ENCODE measurements at places on chromosomes 1 and 21.
A peak's percentile ranks its signal among the peaks of the same experiment; 100 is the strongest.

DNA sequence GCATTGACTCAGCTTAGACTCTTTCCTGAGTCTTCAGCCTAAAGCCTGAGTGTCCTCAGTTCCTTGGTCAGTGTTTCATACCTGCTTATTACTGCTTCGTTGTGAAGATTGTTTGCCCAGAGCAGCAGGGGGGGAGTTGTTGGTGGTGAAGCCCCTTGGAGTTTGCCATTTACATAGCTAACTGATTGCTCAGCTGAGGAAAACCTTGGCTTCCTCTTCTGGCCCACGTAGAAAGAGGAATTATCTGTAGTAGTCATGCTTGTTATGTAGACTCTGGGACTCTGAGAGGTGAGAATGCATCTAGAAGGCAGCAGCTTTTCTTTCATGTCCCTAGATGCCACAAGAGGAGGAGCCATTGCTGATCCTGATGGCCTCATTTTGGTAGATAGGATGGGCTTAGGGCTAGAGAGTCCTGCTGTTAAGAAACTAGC lies 125.9 kb downstream of the MAST2 start:
- peak; percentile 47 for DNase-seq

- no peak for DNase-seq
These were observed 237.1 kb upstream of the ADGRL2 start for GRCh38 chr1:81563632-81564031.

- no peak for DNase-seq
These were observed 34.1 kb downstream of the BMP8A start for GRCh38 chr1:39525366-39526165.

GRCh38 chr1:9849691-9850441 lies 26.1 kb upstream of the CLSTN1 start:
- no peak for DNase-seq

DNA sequence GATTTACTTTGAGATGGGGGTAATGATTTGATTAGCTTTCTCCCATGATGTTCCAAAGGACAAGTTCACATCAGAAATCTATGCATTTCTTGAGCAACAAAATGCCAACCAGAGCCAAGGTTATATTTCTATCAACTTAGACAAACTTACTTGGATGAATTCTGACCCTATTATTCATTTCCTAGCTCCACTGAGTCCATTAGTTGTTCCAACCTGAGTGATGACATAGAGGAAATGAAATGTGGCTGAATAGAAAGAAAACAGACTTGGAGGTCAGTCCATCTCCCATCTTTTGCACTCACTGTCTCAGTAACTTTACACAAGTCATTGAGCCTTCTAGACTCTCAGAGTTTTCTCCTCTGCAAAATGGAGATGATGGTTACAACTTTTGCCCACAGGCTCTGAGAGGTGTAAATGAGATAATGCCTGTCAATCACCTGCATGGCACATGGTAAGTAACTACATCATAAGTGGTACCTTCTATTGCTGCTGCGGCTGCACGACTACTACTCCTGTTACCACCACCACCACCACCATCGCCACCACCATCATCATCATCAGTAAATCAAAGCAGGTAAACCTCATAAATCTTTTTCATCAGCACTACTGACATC lies 98.2 kb downstream of the PTPN14 start:
- peak; percentile 70 for DNase-seq

DNA sequence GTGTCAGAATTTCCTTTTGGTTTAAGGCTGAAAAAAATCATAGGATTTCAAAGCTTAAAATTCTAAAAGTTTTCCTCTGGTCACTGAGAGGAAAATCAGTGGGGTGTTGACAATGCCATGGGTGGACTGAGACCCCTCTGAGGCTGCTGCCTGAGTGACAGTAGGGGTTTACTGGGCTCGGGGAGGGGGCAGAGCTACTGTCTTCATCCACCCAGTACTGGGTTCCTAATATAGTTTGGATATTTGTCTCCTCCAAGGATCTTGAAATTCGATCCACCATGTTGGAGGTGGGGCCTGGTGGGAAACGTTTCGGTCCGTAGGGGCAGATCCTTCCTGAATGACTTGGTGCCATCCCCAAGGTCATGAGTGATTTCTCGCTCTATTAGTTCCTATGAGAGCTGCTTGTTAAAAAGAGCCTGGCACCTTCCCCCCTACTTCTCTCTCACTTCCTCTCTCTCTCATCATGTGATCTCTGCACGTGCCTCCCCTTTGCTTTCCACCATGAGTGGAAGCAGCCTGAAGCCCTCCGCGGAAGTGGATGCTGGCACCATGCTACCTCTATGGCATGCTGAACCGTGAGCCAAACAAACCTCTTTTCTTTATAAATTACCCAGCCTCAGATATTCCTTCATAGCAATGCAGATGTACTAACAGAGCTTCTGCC lies 72.3 kb downstream of the MAP10 start:
- DNase-seq, result no peak

DNA sequence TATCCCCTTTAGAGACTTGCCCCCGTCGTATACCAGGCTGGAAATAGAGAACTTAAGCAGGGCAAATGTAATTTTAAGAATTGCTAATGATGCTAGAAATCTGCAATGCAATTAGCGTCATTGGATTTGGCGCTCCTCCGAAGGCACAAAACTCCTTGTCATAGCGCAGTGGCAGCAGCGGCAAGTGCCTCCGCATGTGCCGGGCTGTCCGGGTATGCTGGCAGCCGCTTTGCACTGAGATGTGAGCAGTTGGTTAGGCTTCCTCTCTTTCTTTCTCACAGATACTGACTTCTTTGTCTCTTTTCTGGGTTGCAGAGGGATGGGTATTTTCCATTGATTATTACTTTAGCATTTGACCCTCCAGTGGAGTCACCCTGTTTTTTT lies 193.4 kb upstream of the LMO4 start:
- no peak for DNase-seq

DNA sequence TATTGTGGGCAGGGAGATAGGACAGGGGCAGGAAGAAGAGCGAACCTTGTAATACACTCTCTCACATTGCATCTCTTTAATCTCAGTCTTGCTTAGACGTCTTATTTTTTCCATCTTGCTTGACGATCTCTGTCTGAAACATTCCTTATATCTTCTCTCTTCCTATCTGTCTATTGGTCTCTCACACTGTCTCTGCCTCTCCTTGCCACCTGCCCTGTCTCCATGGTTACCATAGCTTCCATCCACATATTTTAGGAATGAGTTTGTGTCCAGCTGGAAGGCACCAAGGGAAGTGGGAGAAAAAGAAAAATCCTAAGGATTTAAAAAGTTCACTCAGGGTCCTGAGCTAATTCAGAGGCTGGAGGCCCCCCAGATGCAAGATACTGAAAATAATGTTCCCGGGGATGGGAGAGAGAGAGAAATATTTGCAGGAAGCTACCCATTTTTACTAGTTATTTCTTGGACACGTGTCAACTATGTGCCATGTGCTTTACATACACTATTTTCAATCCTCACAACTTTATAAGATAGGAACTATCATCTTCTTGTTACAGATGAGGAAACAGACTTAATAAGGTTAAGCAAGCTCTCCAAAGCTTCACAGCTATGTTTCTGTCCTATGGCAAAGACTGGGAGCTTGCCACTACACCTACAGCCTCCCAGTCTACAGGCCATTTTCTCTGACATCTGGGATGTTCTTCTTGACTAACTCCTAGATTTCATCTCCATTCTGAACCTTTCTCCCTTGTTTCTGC lies 933 bp downstream of the ANKRD34A start:
- peak; percentile 33 for DNase-seq

DNA sequence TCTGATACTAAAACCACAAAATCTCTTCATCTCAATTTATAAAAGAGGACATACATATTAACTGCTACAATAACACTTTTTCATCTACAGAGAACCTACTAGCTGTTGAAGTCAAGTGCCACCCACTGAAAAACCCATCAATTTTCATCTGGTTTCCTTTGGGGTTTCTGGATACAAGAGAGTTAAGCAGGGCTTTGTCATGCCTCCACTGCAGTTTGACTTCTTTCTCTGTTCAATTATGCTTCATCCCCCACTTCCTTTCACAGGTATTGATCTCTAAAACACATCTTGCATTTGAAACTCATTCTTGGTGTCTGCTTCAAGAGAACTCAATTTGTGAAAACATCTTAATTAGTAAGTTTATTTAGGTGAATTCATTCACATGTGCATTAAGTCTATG lies 60.5 kb upstream of the ANGPTL3 start:
- no peak for DNase-seq

DNA sequence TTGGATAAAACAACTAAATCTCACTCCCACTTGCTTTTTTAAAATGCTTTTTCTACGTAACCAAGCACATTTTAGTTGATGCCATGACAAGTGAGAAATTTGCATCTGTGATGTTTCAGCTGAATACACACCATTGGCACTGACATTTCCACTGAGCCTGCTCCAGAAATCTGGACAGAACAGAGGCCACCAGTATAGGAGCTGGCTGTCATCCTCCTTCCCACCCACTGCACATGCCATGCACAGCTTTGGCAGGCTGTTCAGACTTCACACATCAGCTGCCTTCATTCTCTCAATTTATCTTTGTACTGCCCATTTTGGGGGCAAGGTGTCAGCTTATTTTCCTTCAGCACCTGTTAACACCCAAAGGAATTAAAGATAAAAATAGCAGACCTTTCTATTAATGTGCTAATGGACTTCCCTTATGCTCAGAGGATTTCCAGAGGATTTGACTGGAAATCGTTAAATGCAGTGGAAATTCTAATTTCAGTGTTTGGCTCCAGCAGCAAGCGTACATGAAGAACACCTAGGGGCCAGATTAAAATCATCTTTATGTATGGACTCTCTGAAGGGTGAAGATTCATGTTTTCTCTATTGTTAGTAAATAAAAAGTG lies 12.9 kb upstream of the PODN start:
- DNase-seq, result peak; percentile 14

DNA sequence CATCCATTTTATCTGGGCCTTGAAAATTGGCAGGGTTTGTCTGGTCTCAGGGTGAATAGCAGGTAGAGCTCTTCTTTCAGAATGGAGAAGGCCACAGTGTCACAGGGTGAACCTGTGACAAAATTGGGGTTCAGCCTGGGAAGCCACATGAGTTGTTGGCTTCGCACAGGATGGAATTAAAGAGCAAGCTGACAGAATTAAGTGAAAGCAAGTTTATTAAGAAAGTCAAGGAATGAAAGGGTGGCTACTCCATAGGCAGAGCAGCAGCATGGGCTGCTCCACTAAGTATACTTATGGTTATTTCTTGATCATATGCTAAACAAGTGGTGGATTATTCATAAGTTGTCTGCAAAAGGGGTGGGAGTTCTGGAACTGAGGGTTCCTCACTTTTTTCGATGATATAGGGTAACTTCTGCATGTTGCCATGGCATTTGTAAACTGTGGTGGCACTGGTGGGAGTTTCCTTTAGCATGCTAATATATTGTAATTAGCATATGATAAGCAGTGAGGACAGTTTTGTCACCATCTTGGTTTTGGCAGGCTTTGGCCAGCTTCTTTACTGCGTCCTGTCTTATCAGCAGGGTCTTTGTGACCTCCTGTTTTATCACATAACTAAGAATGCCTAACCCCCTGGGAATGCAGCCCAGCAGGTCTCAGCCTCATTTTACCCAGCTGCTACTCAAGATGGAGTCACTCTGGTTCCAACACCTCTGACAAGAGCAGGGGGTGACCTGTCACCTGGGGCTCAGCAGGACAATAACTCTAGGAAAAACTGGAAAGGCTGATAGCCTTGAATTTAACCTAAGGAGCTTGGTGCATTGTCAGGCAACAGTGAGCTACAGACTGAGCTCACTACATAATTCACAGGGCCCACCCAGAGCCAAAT lies 5.1 kb downstream of the IFNAR2 start:
- DNase-seq, result no peak

DNA sequence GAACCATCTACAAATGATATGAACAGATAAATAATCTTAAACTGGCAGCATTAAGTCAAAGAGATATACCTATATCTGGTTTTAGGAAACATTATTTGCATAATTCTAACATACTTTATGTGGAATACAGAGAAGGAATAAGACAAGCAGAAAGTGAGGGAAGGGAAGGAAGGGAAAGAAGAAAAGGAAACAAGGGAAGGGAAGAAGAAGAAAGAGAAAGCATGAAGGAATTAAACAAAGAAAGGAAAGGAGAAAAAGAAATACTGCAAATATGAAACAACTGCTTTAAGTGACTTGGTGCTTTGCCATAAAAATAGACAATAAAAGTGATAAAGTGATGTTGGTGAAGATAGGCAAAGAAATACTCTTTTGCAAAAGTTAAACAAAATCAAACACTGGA lies 20.1 kb downstream of the SCMH1 start:
- no peak for DNase-seq

DNA sequence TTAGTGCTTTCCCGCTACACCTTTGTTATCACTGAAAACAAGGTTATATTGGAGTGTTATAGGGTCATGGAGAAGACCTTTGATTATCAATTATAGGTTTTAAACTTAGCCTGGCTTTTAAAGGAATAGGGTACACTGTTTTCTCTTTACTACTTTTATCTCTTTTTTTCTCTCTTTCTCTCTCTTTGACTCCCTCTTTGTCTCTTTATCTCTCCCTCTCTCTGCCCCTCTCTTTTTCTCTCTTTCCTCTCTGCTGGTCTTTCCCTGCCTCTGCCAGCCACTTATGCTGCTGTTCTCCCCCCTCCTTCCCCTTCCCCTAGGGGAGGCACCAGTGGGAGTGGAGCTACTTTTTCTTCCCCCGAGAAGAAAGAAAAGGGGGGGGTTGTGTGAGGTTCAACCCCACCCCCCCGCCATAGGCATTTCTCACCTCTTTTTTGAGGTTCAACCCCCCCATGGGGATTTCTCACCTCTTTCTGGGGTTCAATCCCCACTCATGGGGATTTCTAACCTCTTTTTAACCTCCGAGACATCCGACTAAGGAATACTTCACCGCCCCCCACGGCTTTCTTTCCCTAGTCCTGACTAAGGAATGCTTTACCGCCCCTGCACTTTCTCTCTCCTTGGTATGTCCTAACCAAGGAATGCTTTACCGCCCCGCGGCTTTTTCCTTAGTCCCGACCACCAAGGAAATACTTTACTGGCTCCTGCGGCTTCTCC lies 17.2 kb upstream of the ZBTB8B start:
- peak; percentile 39 for DNase-seq

DNA sequence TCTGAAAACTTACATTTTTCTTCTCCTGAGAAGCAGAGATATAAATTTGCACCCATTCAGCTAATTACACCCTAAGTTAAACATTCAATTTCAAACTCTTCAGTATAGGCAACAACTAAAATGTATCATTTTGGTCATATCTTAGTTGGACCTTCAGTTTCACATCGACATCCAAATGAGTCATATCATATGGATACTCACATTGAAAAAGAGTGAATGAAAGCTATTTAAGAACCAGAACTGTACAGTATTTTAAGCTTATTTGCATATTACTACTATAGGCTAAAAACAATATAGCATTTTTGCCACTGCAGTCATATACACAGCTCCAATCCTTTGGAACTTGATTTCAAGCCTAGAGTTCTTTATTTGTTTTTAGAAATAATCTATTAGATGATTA lies 33.6 kb downstream of the USP25 start:
- DNase-seq, result no peak

- DNase-seq, result no peak
These were observed 44.3 kb downstream of the ERICH3 start for GRCh38 chr1:74629283-74629682.

DNA sequence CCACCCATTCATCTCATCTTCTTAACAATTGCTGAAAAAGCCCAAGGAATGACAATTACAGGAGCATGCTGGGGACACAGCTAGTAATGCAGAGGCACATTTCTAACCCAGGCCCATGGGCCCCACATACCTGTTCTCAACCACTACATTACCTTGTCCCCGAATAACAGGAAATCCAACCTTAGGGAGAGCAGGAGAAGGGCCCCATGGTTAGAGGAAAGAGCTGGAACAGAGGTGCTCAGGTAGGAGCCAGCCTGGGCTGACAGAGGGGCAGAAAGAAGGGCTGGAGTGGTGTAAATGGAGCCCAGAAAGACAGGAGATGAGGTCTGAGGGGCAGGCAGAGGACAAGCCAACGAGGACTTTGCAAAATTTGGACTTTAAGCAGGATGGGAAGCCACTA lies 11.4 kb upstream of the S100A8 start:
- no peak for DNase-seq

- peak; percentile 74 for DNase-seq
These were observed 77.0 kb downstream of the CTH start for GRCh38 chr1:70487910-70488665.
